ENCODE measurements at places on chromosomes 12 and 14.

- DNase-seq: peak; percentile 73
These were observed 5.7 kb downstream of the WNT5B start for GRCh38 chr12:1634590-1635191.

DNA sequence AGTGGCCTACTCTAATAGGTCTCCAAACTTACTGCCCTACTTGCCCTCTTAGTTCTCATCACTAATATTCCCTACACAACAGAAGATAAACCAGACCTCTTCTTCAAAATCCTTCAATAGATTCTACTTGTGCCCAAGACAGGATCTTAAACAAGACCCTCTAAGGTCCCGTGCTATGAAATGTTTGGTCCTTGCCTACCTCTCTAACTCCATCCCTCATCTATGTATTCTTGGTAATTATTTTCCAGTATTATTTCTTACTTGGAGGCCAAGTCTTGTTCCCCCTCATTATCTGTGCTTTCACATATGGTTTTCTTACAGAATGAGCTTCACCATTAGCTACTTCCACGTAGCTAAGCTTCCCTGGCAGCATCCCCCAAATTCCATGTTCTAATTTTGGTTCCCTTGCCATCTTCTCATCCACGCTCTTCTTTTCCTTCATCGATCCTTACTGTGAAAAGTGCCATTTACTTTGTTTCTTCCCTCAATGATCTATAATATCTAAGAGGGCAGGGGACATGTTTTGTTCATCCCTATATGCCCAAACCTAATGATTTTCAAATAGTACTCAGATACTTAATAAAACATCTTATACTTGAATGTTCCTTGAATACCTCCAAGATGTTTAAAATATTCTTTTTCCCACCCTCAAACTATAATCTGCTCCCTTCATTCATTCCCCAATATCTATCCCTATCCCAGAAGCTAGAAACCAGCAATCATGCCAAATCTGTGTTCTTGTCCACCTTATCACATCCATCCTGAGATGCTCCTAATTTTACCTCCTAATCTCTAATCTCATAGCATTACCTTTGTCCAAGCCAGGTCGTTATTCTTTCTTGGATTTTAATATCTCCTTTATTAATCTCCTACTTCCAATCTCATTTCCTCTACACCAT lies 10.1 kb downstream of the HNRNPC start:
- DNase-seq: no peak

GRCh38 chr14:24310646-24311604 lies at the start of gene LTB4R:
Gene LTB4R, plus strand, starts transcription at chr14:24311502. Its CDS starts 4,150 bp downstream, at chr14:24315652.
- DNase-seq: no peak

- no peak for DNase-seq
These were observed 145.2 kb upstream of the WSCD2 start for GRCh38 chr12:107983756-107984472.

DNA sequence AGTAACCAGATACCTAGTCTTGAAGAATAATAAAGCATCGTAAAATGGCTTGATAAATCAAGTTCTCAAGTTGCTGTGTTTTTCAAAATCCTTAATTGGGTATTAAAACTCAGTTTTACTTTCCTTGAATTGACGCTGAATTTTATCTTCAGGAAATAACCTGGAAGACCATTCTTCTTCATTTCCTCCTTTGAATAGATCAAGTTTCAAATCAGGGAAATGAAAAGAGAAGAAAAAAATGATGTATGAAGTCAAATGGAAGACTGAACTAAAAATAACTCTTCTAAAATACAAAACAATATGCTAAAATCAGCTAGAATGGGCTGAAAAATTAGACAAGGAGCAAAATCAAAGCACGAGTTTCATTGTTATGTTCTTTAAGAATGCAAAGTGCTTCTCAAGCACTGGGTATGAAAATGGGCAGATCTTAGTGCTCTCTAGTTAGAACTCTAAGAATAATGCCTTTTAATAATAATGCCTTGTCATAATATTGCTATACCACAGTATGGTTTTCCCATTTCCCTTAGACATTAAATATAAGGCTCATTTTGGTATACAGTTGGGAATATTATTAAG lies 54.6 kb upstream of the CLEC14A start:
- no peak for DNase-seq

DNA sequence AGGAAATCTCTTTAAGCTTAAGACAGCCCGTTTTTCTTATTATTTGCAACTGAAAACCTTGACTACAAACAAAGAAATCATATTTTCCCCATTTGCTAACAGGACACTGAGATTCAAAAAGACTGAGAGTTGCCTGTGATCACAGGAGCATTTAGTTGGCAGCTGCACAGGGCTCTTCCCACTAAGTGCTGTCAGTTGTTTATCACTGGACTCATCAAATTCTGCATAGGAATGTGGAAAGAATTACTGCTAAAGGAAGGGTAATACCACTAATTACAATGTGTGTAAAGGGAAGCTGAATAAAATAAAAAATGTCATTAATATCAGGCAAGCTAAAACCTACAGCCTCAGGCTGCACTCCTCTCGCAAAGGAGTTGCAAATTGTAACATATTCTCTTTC lies 226.4 kb downstream of the NELL2 start:
- no peak for DNase-seq

DNA sequence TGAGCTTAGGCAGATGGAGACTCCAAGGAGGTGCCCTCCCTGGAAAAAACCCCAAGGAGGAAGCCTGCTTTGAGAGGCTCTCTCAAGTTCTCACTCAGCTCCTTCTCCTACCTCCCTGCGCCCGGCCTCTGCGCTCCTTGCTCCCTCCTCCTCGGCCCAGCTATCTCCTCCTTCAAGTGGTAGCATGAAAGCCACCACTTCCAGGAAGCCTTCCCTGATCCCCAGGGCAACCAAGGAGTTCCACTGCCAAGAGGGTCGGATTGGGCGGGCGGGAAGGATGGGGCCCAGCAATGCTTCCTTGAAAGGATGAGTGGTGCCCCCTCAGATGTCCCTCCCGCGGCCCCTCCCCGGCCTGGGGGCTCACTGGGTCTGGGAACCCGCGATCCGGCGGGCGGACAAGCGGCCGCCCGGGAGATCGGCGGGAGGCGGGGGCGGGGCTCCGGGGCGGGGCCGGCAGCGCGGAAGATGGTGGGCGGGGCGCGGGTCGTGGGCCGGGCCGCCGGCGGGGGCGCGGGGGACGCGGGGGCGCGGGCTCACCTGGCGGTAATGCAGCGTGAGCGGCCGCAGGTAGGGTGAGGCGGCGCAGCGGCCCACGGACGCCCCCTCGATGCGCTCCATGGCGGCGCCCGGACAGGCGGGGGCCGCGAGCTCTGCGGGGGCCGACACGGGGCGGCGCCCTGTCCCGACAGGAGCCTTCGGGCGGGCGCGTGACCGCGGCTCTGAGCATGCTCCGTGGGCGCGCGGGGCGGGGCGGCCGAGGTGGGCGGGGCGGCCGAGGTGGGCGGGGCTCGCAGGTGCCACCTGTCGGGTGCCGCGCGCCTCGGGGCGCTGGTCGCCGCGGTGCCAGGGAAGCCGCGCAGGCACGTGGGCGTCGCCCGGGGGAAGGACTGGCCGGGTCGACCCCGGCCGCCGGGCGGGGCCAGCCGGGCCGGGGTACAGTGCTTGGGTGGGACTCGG lies at the start of gene NUDT14:
Gene NUDT14 (minus strand): TSS at position 721 of the 957 bp plus-strand sequence. CDS start 103 bp downstream, at position 618.
- DNase-seq: peak; percentile 76

DNA sequence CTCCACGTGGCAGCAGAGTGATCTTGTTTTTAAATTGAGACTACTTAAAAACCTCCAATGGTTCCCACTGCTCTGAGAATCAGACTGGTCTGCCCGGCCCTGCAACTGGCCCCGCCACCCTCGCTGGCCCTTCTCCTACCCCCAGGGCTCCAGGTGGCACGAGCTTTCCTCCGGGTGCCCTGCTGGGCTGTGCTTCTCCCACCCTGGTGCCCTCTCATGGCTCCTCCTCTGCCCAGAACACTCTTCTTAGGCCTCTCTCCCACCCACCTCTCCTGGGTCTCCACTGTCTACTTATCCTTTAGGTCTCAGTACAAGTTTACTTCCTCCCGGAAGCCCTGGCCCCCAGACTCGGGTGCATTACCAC lies 26.5 kb downstream of the CCDC92 start:
- no peak for DNase-seq

DNA sequence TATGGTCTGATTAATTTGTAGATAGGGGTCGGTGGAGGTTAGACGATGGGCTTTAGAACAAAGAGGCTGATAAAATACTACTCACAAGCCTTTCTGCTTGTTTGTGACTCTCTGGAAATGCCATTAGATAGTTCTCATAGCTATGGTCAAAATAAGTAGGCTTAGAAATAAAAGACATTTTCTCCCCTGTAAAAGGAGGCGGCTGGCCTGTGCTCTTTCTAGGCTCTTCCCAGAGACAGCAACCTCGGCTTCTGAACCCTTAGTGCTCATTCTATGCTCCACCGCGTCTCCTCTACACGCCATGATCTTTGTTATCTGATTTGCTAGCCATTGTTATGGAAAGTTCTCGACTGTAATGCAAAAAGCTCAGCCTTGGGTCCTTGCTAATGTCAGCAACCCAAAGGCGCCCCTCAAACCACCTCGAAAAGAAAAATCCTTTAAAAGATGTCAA lies 64.5 kb downstream of the CRADD start:
- no peak for DNase-seq

DNA sequence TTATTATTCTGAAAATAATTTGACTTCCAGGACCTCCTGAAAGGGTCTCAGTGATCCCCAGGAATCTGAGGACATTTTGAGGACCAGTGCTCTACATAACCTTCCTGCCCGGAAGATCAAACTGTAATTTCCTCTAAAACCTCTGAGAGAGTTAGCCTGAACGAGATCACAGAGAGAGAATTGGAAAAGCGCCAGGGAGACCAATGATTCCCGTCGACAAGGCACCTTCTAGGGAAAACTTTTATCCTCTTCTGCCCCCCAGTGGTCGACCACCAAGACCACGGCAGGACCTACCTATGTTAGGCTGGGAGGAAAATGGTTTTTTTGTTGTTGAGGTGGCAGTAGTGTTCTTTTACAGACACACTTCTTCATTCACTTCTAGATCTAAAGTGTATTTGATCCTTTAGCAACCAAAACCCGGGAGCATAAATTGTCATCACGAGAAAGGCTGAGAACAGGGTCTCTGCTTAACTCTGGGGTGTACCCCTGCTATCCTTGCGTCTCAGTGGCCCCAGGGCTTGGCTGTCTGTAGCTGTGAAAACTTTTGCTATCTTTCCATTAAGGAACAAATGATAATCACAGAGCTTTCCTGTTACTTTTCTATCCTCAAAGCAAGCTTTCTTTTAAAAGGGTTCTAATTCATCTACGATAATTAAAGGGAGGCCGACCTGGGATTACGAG lies 62.9 kb upstream of the NID2 start:
- DNase-seq: peak; percentile 92

DNA sequence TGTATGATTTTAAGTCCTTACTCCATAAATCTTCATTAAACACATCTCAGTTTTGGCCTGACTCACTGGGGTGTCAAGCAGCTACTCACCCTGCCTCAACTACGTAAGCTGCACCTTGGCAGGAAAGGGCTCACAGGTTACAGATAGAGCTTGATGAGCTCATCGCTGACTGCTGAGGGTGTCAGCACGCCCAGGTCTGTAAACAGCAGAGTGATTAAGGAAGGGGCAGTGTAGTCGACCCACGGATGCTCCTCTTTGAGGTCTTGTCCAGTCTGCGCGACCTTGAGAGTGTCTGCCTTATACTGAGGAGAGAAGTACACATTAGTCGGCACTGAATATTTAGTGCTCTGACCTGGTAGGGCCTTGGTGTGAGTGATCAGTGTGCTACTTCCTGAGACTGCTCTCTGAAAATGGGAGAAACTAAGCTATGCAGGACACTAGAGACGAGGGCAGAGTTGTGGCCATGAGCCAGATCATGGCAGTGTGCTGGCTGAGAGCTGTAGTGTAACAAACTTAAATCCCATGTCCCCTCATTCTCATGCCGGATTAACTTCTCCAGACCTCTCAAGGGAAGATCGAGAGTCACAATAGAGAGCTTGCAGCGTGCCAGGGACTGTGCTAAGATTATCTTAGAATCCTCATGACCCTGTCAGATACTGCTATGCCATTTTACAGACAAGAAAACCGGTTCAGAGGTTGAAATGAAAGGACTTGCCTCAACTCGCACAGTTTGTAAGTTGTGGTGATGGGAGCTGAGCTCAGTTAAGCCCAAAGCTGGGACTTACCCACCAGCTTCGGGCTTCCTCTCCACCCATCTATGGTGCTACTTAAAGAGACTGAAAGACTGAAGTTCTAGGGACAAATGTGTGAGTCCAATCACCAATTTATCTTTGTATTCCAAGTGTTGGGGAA lies 11.6 kb downstream of the EIF2B1 start:
- no peak for DNase-seq

DNA sequence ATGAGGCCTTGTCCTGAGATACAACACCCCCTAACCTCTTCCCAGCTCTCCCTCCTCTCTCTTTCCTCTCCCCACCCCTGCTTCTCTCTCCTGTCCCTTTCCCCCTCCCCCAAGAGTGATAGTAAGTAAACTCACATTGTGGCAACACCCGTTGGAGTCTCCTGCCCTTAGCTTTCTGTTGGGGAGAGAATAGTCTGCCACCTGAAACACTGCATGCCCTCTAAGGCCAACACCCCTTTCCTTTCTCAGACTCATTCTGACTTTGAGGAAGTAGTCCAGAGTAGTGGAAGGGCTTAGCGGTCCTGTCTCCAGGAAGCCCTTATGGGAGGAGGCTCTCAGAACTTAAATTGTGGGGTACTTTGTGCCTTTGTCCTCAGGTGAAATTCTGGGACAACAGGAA lies 95.2 kb downstream of the PRKCH start:
- no peak for DNase-seq

- no peak for DNase-seq
These were observed 1.8 kb upstream of the FRS2 start for GRCh38 chr12:69468237-69469026.

GRCh38 chr12:115185506-115185905 lies 501.5 kb upstream of the TBX3 start:
- DNase-seq: no peak

GRCh38 chr12:80269803-80270552 lies 170.6 kb downstream of the OTOGL start:
- DNase-seq: peak; percentile 27

- DNase-seq: no peak
These were observed 92.4 kb downstream of the NUAK1 start for GRCh38 chr12:106046301-106046846.

GRCh38 chr12:120361506-120362208 lies 7.3 kb downstream of the MSI1 start:
- DNase-seq: peak; percentile 95

- DNase-seq: no peak
These were observed 21.0 kb upstream of the MAP1LC3B2 start for GRCh38 chr12:116538076-116538591.

- peak; percentile 59 for DNase-seq
These were observed 678.2 kb downstream of the NRXN3 start for GRCh38 chr14:78848234-78848820.

Measured in NCI-H1105 (cell line).